ENCODE measurements at places on chromosomes 13 and 19.

DNA sequence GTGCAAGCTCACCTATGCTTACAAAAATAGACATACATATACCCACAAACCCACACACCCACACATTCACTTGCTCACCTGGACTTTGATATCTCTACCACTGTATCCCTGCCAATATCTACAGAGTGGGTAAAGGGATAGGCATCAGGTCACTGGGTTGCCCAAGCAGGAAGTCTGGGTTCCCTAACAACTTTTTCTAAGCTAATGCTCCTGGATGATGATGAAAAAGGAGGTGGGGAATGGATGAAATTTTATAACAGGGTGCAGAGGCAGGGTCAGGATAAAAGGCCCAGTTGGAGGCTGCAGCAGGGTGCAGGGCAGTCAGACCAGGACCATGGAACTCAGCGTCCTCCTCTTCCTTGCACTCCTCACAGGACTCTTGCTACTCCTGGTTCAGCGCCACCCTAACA, at the start of gene CYP2B6:
TSS of gene CYP2B6 (plus strand) at position 311 of the 410 bp plus-strand sequence. CDS start at position 335, 24 bp downstream.
- no peak for DNase-seq

GRCh38 chr19:4445963-4446703, 11.5 kb downstream of the UBXN6 start:
- DNase-seq: no peak

- DNase-seq: no peak
Measured at GRCh38 chr13:108281901-108282300, 12.4 kb downstream of the TNFSF13B start.

DNA sequence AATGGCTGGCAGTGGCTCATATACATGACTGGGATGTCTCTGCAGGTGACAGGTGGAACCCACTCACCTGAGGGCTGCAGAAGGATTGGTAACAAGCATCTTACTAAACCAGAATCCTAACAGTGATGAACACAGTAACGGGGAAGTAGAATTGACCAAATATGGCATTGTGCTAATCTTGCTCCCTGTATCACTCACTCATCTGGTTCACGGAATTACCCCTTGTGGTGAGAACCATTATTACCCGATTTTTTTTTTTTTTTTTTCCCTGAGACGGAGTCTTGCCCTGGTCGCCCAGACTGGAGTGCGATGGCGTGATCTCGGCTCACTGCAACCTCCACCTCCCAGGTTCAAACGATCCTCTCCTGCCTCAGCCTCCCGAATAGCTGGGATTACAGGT, 69.5 kb downstream of the PTPRS start:
- no peak for DNase-seq

- no peak for DNase-seq
Measured at GRCh38 chr13:37403776-37404527, 194.6 kb downstream of the POSTN start.

- no peak for DNase-seq
Measured at GRCh38 chr19:52070496-52070895, 21.9 kb upstream of the ZNF432 start.

DNA sequence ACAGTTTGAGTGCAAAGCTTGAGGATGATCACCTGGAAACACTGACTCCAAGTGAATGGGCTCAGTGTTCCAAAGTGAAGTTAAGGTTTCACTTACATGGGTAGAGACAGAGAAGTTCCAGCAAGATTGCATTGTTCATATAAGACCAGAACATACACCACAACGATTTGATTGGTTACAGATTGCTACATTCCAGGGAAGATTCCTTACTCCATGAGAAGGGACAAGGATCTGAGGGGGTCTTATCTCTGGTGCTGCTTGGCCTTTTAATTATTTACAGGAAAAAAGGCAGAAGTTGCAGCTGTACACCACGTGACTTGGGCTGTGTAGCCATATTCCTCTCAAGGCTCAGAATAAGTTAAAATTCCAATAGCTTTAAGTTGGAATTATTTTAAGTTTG, 12.3 kb downstream of the WDFY2 start:
- DNase-seq: no peak

- no peak for DNase-seq
Measured at GRCh38 chr13:29195456-29195855, 375.3 kb downstream of the MTUS2 start.

DNA sequence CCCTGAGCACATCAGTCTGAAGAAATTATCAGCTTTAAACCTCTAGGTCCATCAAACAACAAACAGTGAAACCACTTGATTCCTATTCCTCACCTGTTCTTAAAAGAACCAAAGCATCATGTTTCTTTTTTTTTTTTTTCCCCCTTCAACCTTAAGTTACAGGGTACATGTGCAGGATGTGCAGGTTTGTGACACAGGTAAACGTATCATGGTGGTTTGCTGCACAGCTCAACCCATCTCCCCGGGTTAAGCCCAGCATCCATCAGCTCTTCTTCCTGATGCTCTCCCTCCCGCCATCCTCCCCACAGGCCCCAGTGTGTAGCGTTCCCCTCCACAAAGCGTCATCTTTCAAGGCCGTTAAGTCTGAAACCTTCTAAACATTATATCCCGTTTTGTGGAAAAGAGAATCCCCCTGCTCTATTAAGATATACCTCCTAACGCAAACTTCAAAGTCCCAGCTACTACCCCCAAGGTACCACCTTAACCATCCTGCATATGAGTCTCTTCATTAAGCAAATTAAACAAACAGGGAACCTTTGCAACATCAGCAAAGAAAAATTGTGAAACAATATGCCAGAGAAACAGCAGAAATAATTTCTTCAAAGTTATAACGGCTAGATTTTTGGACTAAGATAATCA, 10.8 kb downstream of the USP12 start:
- DNase-seq: no peak

GRCh38 chr19:18373407-18373891, 12.5 kb upstream of the GDF15 start:
- no peak for DNase-seq

- DNase-seq: no peak
Measured at GRCh38 chr19:44107751-44108150, 5.4 kb upstream of the ZNF225 start.
